ENCODE measurements at places on chromosomes 12 and 14.

DNA sequence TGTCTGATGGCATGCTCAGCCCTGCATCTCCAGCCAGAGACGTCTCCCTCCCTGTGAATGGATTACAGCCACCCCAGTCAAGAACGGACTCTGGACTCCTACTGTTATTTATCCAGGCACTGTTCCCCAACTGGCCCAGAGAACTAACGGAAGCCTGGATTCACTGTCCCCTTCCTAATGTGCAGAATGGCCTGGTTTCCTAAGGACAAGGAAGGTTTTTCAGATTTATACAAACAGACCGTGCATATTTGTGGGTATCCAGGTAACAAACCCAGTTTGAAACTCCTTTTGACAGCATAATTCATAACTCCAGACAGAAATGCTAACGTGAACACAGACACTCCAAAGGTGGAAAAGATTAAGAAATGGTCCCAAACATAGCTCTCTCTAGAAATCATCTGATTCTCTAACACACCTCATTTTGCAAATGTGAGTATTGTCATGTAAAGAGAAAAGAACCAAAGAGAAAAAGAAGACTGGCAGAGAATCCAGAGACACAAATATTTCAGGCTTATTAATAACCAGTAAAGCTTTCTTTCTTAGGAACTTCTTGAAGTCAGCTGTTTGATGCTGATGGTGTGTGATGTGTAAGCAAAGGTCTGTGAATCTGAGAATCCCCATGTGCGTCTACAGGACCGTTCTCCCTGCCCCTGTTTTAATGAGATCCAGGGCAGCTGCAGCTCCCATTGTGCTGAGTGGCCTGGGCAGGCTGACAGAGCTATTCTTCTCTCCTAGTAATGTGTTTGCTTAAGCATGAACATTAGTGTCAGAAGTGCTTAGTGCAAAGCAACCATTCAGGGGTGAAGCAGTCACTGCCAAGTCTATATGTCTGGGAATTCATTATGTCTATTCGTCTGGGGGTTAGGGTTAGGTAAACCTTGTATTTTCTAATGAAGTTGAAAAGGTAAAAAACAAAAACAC lies 86.8 kb upstream of the HIF1A start:
- no peak for DNase-seq

DNA sequence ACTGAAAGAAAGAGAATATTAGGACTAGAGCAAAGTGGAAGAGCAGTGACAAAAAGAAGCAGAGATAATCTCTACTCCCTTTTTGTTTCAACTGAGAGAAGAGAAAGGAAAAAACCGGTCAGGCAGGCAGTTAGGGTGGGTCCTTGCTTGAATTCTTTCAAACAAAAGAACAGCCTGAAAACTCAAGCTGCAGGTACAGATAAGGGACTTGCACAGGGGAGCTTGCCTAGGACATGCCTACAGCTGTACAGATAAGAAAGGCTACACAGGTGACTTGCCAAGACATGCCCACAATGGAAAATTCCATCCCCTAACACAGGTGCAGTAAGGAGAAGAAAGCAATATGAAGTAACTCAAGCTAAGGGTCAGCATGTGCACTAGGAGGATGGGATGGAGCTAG lies 532.2 kb upstream of the MIS18BP1 start:
- no peak for DNase-seq

- no peak for DNase-seq
Observed at GRCh38 chr14:61420326-61420725, 98.9 kb downstream of the PRKCH start.

GRCh38 chr12:27900920-27901879 lies 71.3 kb downstream of the PTHLH start:
- no peak for DNase-seq

DNA sequence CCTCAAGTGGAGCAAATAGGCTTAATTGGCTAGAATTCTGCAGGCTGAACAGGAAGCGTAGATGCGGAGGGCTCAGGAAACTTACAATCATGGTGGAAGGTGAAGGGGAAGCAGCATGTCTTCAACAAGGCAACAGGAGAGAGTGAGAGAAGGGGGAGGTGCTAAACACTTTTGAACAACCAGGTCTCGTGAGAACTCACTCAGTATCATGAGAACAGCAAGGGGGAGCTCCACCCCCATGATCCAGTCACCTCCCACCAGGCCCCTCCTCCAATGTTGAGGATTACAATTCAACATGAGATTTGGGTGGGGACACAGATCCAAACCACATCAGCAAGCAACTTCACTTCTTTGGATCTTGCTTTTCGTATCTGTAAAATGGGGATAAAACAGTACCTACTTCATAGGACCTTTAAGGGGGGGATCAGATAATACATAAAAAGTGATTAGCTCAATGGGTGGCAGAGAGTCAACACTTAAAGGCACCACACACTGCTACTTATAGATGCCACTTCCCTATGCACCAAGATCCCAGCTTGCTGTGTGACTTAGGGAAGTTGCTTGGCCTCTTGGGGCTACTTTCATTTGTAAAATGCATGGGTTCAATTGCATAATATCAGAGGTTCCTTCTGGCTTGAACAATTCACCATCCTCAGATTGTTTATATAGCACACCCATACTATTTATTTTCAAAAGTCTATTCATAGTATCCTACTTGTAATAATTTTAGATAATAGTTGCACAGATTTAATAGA lies 184.8 kb upstream of the RPH3A start:
- DNase-seq = no peak

DNA sequence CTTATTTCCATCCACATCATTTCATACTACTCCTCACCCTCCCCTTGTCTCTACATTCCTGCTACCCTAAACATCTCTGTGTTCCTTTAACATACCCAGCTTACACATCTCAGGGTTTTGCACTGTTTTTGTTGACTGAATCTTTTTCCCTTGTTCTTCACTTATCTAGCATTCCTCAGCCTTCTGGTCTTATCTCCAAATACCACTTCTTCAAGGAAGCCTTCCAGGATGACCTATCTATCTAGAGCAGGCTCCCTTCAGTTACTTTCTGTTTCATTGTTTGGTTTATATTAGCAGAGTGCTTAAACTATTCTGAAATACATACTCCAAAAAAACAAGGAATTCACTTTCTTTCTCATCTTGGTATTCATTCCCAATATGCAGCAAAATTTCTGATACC lies 353.1 kb downstream of the NAV3 start:
- no peak for DNase-seq

GRCh38 chr12:55965941-55966407 lies at the start of gene PMEL:
Gene PMEL, minus strand, starts transcription at chr12:55966042. Its CDS starts 31 bp downstream, at chr12:55966011.
- no peak for DNase-seq

- DNase-seq = no peak
Observed at GRCh38 chr14:95307402-95308041, 12.2 kb downstream of the CLMN start.

- DNase-seq = no peak
Observed at GRCh38 chr14:70735043-70735442, 74.3 kb downstream of the MAP3K9 start.

GRCh38 chr12:9381619-9382018 lies 173.4 kb upstream of the PZP start:
- no peak for DNase-seq

- DNase-seq = no peak
Observed at GRCh38 chr12:28099871-28100270, 90.4 kb upstream of the CCDC91 start.

- DNase-seq = no peak
Observed at GRCh38 chr12:131747276-131748177, 36.6 kb downstream of the SFSWAP start.

DNA sequence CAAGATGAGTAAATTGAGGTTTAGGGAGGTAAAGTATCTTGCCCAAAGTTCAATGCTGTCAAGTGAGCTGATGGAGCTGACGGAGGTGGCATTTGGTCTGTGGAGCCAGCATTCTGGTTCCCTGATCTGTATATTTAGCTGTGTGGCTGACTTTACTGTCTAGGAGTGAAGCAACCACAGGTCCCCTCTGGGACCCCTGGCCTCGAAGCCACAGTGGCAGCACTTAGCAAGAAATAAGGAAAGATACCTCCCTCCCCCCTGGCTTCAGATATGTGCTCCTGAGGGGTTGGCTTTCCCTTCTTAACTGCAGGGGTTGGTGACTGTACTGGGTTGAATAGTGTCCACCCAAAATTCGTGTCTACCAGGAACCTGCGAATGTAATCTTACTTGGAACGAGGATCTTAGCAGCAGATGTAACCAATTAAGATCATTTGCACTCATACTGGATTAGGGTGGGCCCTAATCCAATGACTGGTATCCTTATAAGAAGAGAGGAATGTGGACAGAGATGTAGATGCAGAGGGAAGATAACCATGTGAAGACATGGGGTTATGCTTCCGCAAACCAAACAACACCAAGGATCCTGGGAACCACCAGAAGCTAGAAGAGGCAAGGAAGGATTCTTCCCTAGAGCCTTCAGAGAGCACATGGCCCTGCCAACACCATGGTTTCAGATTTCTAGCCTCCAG lies 2.0 kb upstream of the ACVR1B start:
- no peak for DNase-seq

GRCh38 chr12:80559766-80560165 lies 115.7 kb downstream of the PTPRQ start:
- DNase-seq = no peak

GRCh38 chr12:46089414-46090162 lies 99.2 kb upstream of the SCAF11 start:
- DNase-seq = no peak

DNA sequence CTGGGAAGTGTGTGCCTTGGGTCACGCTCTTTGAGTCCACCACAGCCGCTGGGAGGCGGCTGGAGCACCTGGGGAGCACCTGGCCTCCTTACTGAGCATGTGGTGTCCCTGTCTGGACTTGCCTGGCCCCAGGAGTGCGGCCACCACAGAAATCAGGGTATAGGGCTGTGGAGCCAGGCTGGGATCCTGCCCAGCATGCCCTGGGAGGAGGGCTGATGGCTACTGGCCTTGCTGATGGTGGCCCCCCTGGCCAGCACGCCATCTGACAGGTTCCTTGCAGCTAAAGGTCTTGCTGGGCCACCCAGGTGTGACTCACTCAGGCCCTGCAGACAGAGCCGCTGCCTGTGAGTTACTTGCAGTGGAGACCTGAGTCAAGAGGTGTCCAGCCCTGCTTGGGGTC lies 6.0 kb downstream of the ULK1 start:
- DNase-seq = no peak

DNA sequence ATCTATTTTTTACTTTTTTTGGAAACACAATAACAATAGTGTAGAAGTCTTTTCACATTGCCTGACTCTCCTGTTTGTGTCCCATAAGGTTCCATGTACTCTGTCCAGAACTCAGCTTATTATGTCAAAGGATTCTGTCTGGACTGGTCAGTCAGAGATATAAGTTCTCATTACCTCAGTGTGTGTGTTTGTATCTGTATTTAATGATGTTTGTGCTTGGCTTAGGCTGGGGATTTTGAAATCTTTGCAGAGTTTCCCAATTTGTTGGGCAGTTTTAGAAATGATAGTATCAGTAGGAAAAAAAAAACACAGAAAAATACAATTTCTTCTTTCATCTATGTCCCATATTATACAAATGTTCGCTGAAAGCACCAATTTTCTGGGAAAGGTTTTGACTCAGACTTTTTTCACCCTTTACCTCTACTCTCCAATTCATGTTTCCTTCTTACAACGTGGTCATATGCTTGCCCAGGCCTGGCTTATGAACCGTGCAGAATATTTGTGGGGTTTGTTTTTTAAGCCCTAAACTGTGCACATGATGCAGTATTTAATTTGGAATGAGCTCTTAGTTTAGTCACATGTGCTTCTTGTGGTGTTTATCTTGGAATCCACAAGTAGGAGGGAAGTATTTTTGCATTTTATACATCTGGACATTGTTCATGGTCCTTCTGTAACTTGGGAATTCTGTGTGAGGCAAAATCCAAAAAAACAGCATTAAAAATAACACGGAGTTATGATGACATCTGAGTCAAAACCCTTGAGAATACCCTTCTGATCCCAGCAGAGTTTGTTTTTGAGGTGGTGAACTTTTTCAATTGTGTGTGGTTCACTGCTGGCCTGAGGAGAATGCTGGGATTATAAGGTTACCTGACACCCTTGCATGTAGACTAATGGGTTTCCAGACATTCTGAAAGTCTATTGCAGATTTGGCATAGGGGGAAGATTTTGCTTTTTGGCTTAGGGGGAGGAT lies 121.2 kb downstream of the RAD51B start:
- no peak for DNase-seq

- no peak for DNase-seq
Observed at GRCh38 chr14:104638190-104638589, 33.6 kb upstream of the TMEM179 start.

DNA sequence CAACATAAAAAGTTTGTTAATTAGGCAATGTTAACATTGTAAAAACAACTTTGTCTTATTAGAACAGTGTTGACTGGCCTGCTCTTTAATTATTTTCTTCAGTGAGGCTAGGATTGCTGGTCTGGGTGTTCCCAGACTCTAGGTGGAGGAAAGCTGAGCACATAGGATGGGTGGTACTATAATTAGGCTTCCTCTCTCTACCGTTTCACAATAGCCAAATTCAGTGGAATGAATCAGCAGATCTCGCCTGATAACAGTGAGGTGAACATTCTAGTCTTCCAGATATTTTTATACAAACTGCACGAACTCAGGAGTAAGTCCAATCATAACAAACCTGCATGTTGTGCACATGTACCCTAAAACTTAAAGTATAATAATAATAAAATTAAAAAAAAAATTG lies 11.9 kb downstream of the PTGDR start:
- no peak for DNase-seq

DNA sequence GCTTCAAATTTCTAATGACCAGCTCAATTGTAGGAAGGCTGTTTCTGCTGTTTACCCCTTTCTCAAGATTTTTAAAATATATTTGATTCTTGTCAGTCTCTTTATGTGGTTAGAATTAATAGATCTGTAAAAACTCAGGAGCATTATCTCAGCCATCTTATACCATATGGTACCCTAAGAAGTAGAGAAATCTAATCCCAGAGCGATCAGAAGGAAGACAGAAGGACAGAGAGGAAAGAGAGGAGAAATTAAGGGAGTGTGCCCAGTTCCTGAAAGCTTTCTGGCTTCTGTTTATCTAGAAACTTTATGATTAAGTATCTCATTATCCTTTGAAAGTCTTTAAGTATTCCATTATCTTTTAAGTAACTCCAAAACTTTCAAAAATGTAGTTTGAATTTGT lies 152.1 kb upstream of the NAV3 start:
- DNase-seq = no peak

- DNase-seq = no peak
Observed at GRCh38 chr14:80805136-80805535, 136.4 kb downstream of the CEP128 start.

DNA sequence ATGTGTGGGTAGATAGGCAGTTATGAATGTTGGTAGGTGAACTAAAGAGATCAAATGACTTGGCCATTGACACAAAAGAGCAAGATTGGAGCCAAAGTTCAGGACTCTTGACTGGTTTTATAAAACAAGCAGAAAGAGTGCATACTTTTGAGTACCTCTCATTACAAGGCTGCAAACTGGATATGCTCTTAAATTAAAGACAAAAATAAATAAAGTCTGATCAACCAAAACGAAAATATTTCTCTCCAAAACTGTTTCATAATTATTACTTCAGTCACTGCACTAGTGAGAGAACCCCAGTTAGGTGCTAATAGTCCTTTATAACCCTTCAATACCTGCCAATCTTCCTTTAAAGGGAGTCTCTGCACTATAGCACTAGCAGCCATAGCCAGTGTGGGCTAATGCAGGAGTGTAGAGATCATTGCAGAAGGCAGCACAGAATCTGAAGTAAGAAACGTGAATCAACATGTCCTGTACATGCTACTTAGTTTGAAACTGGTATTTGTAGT lies 147.1 kb downstream of the FOXA1 start:
- no peak for DNase-seq

Measured in activated CD8-positive, alpha-beta memory T cell treated with anti-CD3 and anti-CD28 coated beads for 48 hours (primary cell).